ENCODE measurements at places on chromosomes 7 and 10.

DNA sequence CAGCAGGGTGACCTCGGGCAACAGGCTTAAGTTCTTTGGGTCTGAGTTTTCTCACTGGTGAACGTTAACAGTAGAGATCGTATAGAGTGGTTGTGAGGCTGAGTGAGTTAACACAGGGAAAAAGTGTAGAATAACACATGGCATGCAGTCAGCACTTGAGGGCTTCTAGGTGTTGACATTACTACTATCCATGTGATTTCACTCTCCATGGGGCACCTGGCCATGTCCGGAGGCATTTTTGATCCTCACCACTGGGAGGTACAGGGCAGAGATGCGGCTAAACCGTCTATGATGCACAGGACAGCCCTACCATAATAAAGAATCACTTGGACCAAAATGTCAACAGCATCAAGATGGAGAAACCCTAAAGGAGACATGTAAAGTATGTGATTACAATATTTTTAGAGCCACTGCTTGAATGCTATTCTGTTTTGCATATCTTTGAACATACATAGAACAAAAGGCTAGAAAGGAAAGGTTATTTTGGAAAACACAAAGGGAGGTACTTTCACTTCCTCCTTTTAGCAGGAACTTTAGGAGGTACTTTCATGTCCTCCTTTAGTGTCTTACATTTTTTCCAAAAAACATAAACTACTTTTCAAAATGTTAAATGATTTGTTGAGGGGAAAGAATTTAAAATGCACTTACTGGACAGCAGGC, 44.3 kb downstream of the NOD1 start:
- no peak for DNase-seq

DNA sequence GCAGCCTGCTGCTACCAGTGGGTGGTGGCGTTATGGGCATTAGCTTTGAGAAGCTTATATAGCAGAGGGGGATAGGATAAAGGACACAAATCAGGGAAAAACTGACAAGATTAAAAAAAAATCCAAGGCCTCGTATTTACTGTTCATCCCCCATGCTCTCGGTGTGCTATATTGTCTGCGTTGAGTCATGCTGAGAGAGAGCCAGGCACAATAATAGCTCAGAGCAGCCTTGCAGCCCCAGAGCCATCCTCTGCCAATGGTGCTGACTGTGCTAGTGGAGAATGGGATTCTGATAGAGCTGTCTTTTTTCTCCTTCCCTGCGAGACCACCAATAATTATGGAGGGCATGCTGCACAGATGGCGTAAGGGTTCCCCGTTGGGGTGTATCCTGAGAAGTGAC, 51.7 kb upstream of the FZD1 start:
- DNase-seq, result no peak

DNA sequence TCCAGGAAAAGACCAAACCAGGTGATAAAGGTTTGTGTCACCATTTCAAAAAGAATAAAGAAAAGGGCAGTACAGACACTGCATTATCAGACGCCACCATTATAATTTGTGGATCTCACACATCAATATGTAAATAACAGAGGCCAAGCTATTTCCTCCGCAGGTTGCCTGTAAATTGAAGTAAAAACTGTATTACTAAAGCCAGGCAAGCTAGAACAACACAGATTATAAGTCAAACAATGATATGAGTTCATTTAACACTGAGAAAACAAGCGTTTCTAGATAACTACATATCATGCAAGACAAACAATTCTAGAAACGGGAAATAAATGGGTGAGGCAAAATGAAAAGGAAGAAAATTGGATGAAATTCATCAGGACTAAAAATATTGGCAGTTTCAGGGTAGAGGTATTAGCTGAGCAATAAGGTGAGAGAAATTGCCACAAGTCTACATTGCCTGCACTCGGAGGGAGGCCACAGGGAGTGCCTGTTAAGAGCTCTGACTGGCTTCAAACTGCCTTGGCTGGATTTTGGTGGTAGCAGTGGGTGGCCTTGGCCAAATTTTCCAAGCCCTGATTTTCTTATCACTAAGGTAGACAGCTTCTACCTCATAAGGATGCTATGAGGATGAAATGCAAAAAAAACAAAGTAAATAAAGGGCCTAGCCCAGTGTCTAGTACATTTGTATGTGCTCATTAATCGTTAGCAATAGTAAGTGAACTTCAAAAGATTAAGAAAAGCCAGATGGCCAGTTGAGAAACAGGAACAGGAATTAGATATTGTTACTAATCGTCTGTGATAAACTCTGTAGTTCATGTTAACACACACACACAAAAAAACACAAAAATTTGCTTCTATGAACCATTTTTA, 240.0 kb upstream of the NFE2L3 start:
- no peak for DNase-seq

DNA sequence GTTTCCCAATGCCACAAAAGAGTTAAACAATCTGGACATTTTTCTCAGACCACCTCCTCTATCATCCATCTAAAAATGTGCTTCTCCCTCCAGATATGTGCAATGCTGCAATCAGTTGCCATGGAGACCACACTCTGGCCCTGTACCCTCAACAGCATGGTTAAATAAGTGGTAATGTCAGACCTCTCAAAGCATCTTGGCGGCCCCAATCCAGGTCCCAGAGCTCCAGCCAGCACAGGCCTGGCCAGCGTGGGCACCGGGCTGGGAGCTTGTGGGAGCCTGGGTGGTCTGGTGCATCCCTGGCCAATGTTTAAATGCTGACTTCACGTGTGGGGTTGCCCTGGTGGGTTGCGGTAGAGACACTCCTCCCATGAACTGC, 362.9 kb upstream of the ZNF32 start:
- no peak for DNase-seq

- DNase-seq, result no peak
Measured at GRCh38 chr7:37920849-37921805, 687 bp downstream of the EPDR1 start.

DNA sequence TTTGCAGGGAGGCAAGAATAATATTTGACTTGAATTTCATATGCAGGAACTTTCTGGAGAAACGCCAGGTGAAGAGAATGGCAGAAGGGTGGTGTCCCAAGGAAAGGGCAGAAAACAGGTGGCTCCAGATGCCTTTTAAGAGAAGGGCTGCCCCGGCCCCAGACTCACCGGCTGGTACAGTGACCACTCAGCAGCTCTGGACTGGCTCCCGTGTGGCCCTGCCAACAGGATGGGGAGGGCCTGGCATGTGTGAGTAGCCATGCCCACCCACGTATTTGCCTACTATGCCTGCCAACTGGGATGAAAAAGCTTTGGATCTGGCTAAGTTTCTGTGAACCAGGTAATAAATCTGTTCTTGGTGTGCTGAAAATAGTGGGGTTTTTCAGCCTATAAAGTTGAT, 159.5 kb downstream of the PRKAG2 start:
- no peak for DNase-seq

DNA sequence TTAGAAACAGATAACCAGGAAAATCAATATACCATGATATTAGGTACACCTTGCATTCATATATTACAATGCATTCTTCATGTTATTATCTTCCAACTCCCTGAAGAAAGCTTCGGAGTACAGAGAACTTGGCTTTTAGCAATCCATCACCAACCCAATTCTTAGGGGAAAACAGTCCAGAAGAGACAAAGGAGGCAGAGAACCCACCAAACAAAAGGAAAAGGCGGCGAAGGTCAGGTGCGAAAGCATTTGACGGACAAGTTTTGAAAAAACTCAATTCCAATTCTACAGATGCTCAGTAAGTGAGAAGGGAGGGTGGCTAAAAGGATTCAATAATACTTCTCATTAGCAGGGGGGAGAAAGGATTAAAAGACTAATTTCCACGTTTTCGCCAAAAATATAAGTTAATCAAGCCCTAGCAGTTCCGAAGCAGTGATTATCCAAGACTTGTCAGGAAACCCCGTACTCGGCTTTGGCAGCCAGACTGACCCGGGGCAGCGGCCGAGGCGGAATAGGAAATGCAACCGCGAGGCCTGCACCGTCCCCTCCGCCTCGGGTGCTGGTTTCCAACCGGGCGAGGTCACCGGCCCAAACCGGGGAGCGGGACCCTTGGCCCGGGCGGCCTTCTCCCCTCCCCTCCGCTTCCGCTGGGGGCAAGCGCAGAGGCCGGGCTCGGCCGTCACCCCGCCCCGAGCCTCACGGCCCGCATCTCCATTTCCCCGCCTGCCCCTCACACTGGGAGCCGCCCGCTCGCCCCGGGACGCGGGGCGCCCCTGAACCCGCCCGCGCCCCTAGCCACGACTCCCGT, 747 bp downstream of the GDI2 start:
- DNase-seq, result no peak

DNA sequence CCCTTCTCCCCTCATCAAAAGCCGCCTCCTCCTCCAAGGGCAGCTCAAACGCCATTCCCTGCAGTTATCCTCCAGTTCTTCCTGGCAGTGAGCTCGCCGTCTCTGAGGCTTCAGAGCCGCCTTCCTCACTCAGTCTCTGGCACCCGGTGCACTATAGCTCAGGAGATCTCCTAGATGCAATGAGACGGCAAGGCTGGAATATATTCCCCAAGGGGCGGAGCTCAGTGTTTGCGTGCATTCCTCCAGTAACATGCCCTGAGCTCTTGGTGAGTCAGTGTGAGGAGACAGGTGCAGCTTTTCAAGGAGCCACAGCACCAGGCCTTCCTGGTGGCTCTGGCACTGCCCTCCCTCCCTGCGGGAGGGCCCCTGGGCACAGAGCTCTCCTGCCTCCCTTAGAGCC, 512.6 kb upstream of the FOXK1 start:
- no peak for DNase-seq

- no peak for DNase-seq
Measured at GRCh38 chr7:14505906-14506305, 396.6 kb downstream of the DGKB start.
